CD8-positive, alpha-beta T cell (primary cell): ENCODE measurements at places on chromosomes 3 and 15. TPM values are rescaled to one million over a fixed set of nuclear protein-coding genes. Genes with fewer than 3 reads are reported as not detected.

The CYP11A1 gene
- not detected for total RNA-seq

The ACKR4 gene
- not detected for total RNA-seq

GRCh38 chr15:20348900-20349773, 192.5 kb downstream of the GOLGA6L6 start:
- DNase-seq: peak; percentile 20

GRCh38 chr3:156148946-156149381, 28.6 kb downstream of the KCNAB1 start:
- DNase-seq: no peak

GRCh38 chr3:193451902-193452301, 73.3 kb upstream of the ATP13A5 start:
- DNase-seq: no peak
